ENCODE measurements at places on chromosomes 2 and 18.

- peak; percentile 49 for DNase-seq
Observed at GRCh38 chr18:30971338-30971956, 71.1 kb downstream of the DSC3 start.

DNA sequence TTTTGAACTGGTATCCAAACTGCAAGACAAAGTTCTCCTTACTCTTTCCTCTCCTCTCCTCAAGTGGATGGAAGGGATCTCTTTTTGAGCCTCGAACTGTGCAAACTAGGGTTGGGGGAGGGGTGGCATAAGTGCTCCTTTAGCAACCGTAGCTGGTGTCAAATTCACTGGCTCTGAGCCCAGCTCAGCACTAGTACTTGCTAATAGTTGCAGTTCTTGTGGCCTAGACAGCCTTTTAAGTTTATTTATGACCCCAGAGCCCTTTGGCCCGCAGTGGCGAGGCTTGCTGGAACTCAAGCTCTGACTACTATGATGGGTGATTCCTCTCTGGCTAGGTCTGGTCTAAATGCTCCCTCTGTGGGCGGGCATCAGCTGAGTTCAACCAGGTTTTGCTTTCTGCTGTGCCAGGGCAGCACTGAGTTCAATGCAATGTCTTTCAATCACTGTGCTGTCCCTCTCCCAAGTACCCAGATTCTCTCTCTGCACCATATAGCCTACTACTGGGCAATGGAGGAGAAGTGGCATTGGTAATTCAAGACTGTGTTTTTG, 528.4 kb upstream of the SYT4 start:
- peak; percentile 85 for DNase-seq

GRCh38 chr2:42270757-42271156, 90.3 kb downstream of the COX7A2L start:
- no peak for DNase-seq

DNA sequence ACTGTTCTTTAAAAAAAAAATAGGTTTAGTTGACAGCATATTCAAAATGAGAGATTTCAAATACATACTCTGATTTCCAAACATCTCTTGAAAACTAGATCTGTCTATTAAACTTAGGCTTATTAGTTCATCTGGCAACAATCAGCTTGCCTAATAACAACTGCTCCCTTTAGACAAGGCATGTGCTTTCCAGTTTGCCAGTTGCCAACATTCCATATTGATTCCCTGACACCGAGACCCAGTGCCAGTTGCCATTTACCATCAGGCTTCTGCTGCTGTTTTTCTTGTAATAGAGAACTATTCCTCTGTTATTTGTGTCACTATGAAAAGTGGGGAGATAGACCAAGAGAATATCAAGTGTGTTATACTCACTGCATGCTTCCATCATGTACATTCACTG, 256.0 kb downstream of the C1D start:
- no peak for DNase-seq

DNA sequence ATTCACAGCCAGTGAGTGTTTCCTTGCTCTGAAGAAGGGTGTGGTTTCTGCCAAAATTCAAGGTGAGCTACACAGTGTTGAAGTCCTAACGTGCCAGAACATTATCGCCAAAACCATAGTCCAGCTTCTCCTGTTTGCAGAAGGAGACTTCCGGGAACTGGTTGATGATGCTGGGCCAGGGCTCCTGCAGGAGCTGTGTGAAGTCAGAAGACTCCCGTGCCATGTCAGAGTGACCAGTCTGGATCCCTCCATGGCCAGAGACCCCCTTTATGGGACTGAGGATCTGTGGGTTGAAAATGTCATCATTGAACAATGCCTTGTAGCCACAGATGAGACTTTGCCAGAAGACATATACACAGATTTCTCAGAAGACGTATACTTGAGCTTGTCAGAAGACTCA, 96.0 kb upstream of the RAB12 start:
- no peak for DNase-seq

GRCh38 chr2:59389240-59389639, 1148.1 kb upstream of the FANCL start:
- peak; percentile 58 for DNase-seq

GRCh38 chr2:176089843-176090395, 2.6 kb upstream of the HOXD13 start:
- no peak for DNase-seq

DNA sequence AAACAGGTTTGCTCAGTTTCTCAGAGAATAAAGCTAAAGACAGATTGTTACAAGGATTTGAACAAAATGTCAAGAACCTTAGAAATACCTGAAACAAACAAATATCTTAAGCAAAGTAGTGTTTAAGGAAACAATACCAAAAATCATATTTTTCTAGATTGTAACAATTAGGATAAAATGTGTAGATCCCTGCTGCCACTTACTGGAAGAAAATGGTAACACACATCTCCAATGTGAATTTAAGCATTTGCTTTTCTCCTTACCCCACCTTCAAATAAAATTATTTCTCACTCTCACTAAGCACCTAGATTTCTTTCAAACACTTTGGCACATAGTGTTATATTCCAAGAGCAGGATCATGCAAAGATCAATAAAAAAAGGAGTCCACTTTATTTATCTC, 34.9 kb downstream of the SUCLG1 start:
- DNase-seq, result peak; percentile 1

DNA sequence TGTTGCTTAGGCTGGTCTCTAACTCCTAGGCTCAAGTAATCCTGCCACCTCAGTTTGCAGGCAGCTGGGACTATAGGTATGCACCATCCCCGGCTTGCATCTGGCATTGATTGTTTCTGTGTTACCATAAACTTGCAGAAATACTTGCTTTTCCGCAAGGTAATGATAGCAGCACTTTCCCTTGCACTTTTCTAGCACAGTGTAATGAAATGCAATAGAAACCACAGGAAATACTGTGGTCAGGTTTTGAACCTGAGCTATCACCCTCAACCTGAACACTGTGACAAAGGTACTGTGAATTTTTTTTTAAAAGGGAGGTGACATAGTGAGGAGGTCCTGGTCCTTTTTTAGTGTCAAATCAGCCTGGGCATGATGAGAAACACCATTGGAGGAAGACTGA, 38.3 kb downstream of the DHRS9 start:
- DNase-seq, result no peak

- DNase-seq, result no peak
Observed at GRCh38 chr2:63699549-63699839, 110.7 kb downstream of the MDH1 start.

- DNase-seq, result no peak
Observed at GRCh38 chr18:60339018-60339417, 33.6 kb downstream of the MC4R start.

DNA sequence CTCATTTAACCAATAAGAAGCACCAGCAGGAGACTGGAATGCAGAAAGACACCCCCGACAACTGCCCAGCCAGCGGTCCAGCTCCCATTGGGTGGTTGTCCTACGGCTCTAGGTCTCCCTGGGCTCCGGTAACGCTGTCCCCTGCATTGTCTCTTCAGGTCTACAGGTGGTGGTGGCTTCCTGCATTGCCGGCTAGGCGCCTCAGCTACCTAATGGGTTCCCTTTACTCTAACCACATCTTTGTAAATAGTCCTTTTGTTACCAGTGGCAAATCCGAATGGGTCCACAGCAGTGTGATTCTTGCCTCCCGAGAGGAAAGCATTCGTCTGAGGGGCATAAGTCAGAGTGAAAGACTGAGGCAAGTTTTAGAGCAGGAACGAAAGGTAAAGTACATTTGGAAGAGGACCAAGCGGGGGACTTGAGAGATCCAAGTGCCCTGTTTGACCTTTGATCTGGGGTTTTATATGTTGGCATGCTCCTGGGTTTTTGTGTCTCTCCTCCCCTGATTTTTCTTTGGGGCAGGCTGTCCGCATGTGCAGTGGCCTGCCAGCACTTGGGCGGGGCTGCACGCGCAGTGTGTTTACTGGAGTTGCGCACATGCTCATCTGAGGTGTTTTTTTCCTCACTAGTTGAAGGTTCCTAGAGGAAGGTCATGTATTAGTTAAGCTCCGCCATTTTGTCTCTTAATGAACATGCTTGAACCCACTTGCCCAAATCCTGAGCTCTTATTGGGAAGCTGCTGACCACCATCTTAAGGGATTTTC, 11.0 kb downstream of the FABP1 start:
- DNase-seq, result no peak

- no peak for DNase-seq
Observed at GRCh38 chr2:206213514-206213845, 53.8 kb downstream of the EEF1B2 start.

DNA sequence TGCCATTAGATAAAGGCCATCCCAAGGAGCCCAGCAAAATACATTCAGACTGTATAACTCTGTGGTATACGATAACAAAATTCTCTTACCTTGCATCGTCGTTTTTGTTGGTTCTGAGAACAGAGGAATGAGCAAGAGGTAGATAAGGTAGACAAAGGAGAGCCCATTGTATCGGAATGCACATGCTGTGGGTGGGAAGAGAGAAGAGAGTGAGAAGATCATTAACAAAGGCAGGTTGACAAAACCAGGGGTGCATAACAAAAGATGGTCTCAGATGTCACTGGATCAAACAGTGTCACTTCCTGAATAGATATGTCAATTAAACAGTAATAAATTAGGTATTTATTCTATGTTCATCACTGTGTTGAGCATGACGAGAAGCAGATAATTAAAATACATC, 83.3 kb downstream of the PIEZO2 start:
- no peak for DNase-seq

DNA sequence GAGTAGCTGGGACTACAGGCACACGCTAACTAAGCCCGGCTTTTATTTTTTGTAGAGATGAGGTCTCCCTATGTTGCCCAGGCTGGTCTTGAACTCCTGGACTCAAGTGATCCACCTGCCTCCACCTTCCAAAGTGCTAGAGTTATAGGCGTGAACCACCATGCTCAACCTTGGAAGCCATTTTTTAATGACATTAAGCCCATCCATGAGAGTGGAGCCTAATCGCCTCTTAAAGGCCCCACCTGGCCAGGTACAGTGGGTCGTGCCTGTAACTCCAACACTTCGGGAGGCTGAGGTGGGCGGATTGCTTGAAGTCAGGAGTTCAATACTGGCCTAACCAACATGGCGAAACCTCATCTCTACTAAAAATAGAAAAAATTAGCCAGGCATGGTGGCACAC, 41.6 kb upstream of the TFCP2L1 start:
- no peak for DNase-seq

- no peak for DNase-seq
Observed at GRCh38 chr2:9995059-9995458, 43.6 kb downstream of the GRHL1 start.

DNA sequence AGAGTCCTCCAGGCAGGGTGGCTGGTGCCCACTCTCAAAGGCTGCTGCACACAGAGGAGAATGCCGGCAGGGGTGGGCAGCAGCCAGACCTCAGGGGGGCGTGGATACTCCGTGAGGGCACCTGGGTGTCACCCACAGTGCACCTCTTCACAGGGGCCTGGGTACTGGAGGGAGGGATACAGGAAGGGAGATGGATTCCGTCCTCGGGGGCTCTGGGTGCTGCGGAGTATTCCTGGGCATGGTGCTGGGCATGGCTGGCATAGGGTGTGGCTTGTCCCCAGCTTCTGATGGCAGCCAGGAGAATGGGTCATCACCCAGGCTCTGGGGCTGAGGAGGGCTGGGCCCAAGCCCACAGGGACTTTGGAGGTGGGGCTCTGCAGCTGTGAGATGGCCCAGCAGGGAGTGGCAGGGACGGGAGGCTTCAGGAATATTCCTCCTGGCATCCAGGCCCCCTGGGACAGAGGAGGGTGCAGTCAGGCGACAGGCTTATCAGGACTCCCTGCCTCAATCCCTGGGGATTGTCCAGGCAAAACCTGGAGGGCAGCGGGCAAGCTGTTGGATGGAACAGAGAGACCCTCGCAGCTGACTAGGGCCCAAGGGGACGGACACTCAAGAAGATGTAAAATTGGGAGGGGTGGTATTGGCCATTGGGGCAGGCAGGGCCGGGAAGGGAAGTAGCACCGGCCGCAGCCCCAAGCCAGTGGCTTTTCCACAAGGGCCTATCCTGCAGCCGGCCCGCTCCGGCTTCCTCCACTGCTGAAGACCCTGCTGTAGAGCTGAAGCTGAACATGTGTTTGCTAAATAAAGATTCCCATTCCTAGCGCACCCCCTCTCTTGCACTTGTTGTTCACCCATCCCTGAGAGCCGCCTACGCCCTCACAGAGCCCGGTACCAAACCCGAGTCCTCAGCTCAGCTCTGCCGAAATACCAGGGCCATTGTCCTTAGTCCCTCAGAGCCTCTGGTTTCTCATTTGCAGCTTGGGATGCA, 5.7 kb upstream of the KLHL30 start:
- DNase-seq, result no peak

GRCh38 chr18:46868169-46868921, 49.0 kb downstream of the PIAS2 start:
- no peak for DNase-seq

DNA sequence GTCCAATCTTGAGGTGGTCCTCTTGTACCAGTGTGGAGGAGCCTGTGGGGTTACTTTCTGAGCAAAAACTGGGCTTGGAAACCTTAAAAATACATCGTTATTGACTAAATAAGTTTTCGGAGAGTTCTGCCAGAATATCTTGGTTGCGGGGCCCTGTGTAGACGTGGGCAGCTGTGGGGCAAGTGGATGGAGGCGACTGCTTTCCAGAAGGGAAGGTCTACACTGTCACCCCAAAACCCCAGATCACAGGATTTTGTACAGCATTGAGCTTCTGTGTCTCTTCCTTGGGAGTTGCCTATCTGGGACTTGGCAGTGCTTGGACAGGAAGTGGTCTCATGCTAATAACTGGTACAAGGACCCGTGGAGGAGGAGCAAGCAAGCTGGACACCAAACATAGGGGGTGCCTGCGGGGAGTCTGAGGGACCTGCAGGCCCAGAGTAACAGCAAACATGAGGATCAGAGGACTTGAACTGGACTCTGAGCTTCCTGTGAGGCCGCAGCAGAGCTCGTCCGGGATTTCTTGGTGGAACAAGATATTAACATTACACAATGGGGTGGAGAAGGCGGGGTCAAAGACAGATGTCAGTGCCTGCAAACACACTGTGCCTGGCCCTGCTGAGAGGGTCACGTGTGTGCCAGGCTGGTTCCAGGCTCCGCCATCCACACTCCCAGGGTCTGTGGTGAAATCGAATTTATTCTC, 48.0 kb upstream of the CTLA4 start:
- DNase-seq, result no peak

GRCh38 chr2:8327371-8328100, 354.3 kb upstream of the ID2 start:
- no peak for DNase-seq

GRCh38 chr18:60675801-60676200, 303.2 kb upstream of the MC4R start:
- peak; percentile 95 for DNase-seq

DNA sequence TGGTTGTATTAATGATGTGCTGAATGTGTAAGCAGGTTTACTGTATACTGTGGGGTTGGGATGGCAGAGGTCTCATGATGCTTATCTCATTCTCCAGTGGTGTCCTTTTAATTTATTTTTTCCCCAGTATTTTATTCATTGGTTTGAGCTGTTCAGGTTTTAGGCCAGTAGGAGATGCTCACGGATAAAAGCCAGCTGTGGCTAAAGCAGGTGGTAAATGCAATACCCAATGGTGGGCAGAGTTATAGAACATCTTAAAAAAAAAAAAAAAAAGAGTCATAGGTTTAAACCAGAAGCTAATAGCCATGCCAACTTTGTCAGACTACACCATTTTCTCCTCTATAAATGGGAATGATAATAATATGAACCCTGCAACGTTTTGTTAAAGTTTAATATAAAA, 57.8 kb upstream of the NEUROD1 start:
- DNase-seq, result no peak

- DNase-seq, result no peak
Observed at GRCh38 chr2:96884299-96885094, 14.6 kb upstream of the SEMA4C start.
